ENCODE measurements at places on chromosomes 3 and 15.

- DNase-seq: no peak
These were observed 50.4 kb downstream of the COL6A5 start for GRCh38 chr3:130395916-130396315.

- no peak for DNase-seq
These were observed 62.7 kb upstream of the MRPS22 start for GRCh38 chr3:139281096-139281495.

GRCh38 chr3:179432451-179432850 is 18.8 kb downstream of the GNB4 start:
- no peak for DNase-seq

- no peak for DNase-seq
These were observed 64.4 kb upstream of the ETV5 start for GRCh38 chr3:186173224-186173815.

DNA sequence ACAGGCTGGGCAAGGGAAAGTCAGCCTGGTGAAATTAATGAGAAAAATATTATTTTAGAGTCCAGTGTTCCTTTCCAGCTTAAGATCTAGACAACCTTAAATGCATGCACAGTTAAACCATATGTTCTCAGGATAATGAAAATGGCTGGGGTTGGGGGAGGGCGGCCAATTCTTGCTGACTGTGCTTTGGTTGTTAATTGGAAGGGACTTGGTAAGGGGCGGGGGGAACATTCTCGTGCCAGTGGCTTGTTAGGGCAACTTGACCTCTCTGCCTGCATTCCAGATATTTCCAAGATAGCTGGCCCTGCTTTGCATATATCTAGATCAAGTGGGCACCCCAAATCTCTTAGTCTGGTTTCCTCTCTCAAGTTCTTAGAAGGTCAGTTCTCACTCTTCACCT is 112.5 kb downstream of the TOP2B start:
- no peak for DNase-seq

- no peak for DNase-seq
These were observed 164.6 kb upstream of the BCL6 start for GRCh38 chr3:187909866-187910265.

DNA sequence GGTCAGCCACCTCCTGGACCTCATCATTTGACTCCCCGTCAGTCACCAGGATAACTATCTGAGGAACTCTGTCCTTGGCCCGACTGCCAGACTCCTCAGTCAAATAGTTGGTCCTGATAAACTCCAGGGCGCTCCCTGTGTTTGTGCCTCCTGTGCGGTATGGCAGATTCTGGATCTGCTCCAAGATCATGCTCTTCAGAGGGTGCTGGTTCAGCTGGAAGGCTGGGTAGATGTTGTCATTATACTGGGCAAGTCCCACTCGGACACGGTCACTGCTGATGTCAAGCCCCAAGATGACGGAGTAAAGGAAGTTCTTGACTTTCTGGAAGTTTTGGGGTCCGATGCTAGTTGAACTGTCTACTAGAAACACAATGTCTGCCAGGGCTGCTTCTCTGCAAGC is 31.1 kb upstream of the CAPN7 start:
- no peak for DNase-seq

- DNase-seq: no peak
These were observed 52.4 kb upstream of the RGMA start for GRCh38 chr15:93141371-93141794.

- DNase-seq: no peak
These were observed 200.5 kb downstream of the CLSTN2 start for GRCh38 chr3:140135461-140135860.

GRCh38 chr3:191973820-191974219 is 512.9 kb downstream of the PYDC2 start:
- no peak for DNase-seq

GRCh38 chr15:28936081-28936480 is 50.3 kb downstream of the APBA2 start:
- DNase-seq: no peak

DNA sequence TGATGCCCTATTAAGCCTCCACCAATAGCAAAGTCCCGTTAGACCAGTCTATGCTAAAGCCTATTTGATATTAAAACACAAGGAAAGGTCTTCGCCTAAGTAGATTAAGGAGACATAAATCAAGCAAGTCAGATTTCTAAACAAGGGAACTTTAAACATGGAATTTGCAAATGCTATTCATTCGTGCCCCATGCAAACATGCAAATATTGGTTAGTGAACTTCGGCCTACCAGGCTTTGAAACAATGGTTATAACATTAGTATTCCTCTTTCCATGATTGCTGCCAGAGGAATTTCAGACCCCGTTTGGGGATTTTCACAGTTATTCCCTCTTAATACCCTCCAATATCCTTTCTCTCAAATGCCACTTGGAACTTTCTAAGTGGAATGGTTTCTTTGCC is 36.9 kb upstream of the ZNF280D start:
- DNase-seq: no peak

DNA sequence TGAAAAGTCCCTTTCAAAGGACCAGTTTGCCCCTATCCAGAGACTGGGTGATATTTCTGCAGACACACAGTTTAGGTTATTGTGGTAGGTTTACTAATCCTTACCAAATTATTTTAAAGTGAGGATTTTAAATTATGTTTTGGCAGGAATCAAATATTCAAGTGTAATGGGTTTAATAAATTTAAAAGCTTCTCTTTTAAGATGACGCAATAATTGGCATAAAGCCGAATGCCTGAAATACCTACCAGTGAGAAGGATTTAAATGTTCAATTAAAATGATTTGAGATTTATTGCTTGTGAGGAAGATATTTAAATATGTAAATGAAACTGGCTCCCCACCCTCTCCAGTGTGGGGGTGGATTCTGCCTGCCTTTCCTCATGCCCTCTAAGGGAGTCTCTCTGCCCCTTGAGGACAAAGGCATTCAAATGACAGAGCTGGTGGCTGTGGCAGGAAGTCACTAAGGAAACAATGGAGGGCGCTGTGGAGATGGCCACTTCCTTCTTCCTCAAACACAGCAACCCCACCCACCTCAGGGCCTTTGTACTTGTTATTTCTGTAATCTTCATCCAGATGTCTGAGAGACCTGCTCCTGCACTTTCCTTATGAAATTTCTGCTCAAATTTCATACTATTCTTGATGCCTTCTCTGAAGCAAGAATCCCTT is 131.7 kb downstream of the TNIK start:
- DNase-seq: no peak

DNA sequence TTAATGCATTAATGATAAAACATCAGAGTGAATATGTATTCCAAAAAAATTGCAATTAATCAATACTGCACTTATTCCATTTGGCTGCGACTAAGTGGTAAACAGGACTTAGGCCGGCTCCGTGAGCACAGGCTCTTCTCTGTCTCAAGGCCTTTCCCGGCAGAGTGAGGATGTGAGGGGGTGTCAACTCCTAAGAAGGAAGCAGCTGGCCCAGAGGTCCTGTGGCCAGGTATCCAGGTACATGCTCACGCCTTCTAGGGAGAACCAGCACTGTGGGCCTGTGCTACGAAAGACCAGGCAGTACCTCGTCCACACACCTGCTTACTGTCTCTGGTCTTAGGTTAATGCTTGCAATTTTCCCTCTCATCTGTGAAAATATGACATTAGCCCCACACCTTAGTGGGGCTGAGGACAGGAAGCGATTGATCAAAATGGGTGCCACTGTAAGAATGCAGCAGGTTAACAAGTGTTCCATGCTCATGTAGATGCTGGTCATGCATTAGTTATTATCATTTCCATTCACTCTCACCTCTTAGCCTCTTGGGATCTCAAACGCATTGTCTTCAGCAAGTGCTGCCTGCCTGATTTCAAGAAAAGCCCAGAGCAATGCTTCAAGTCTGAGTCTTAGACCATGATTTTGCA is 175.3 kb downstream of the ABHD5 start:
- no peak for DNase-seq

- DNase-seq: no peak
These were observed 457.0 kb upstream of the ALCAM start for GRCh38 chr3:104909721-104910120.

- no peak for DNase-seq
These were observed 41.3 kb upstream of the RPL32 start for GRCh38 chr3:12882336-12883310.

DNA sequence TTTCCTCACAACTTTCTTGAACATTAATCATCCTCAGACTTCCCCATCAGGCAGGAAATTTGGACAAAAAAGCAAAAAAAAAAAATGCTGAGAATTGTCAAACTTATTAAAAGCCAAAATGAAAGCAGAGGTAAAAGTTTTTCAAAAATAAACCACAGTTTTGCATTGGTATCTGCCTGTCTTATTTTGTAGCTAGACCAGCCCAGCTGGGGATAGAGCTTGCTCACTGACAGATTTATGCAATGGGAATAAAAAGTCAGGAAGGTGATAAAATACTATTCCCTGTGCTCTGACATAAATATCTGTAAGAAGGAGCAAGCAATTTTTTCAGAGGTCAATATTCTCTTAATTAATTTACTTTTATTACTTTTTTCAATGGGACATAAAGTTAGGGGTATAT is 1006.7 kb upstream of the ALCAM start:
- no peak for DNase-seq

DNA sequence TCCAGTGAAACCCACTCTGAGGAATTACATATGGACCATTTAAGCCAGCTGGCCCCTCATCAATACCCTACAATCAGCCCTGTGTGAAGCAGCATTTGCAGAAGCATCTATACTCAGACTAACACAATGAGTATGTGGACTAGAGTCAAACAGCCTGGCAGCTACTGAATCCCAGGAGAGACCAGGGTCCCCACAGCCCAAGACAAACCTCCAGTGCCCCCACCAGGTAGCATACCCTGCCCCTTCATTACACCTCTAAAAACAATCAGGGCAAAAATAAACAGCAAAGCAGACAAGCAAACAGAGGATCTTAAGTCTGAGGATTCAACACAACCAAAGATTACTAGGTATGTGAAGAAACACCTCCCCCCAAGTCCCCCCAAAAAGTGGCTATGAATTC is 157.4 kb downstream of the LEKR1 start:
- no peak for DNase-seq

Data from NCI-H1930 (cell line).